ENCODE measurements at places on chromosomes 2 and 18. TPM values are rescaled to one million over a fixed set of nuclear protein-coding genes. Genes with fewer than 3 reads are reported as not detected.

GRCh38 chr2:152961351-152961750, 242.9 kb downstream of the ARL6IP6 start:
- DNase-seq = no peak

Gene CDH2
- 11.1 TPM for total RNA-seq

GRCh38 chr18:78596794-78597345, 382.7 kb upstream of the SALL3 start:
- no peak for DNase-seq

Gene AQP12B
- total RNA-seq = not detected

Gene DLX1
- total RNA-seq = 0.94 TPM

DNA sequence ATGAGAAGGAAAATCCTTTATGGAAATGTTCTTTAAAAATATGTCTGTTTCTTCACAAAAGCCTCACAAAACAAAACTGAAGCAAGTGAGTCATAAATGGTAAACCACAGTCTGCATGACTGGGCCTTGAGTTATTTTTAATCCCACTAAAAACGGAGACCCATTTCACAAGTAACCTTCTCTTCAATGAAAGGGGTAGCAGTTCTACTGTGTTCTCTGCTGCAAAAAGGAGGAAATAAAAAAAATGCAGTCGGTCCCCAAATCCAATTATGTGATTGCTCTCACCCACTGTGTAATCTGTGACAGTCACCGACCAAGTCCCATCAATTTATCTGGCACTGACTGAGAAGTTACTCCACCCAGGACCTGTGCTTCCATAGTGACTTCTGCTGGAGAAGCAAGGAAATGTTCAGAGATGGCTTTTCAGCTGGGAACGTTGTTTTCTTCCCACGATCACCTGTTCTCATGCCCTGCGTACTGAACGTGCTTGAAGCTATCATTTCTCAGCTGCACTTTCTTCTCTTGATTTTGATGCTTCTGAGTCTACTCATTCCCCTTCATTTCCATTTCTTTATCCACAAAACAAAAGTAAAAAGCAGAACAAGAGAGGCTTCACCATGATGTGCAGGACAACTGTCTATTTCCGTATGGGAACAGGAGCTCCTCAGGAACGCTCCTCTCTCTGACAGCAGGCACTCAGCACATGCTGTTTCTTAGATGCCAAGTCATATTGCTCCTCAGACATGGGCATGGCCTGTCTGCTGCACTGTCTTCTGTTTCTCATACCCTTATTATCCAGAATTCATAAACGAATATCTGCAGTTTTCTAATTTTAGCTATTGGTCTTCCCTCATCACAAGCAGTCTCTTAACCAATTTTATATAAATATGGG, 80.0 kb upstream of the TMEM200C start:
- DNase-seq = no peak

Gene RGPD4
- total RNA-seq = 0.40 TPM

DNA sequence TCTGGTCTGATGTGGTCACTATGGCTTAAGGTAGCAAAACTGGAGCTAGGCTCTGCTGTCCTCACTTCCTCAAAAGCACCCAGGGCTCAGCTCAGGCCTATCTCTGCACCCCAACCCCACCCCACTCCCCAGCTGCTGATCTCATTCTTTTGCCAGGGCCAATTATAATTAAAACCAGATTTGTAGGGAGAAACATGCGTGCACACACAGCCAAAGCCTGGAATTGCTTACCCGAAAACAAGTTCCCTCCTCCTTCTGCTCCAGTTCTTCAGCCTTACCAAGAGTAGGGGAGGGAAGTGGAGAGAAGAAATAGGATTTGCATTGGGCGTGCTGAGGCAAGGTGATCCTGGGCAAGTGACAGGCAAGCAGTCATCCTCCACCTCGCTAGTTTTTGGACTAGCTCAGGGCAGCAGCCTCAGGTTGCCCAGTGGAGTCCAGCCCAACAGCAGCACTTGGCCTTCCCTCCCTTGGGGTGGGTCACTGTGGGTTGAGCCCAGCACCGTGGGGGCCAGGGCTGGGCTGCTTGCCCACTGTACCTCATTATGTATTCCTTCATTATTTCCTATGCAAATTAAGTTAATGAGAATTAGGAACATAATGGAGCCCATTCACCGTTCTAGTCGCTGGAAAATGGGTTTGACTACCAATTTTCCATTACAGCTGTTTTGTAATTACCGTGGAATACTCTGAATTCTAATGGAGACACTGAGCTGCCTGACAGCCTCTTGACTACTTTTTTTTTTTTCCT, 199.1 kb upstream of the CELF4 start:
- DNase-seq = no peak
